ENCODE measurements at places on chromosomes 4 and X.

GRCh38 chrX:13474164-13474516, 95.3 kb upstream of the EGFL6 start:
- DNase-seq = no peak

- DNase-seq = no peak
Measured at GRCh38 chr4:159495515-159496236, 392.8 kb downstream of the RAPGEF2 start.

DNA sequence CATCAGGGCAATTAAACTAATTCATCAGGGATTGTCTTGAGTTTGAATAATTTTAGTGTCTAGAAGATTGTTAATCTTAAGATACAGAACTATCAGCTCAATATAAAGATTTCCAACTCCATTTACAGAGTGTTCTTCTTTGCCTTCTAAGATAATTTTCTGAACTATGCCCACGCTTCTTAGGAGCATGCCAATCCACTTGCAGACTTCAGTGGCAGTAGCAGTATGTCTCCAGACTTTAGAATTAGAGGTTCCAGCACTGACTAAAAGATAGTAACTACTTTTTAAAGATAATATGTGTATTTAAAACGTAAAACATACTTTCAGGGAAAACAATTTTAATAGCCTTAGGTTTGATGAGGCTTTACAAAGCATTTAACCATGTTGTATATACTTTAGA, 34.2 kb upstream of the GALNT7 start:
- DNase-seq = no peak

DNA sequence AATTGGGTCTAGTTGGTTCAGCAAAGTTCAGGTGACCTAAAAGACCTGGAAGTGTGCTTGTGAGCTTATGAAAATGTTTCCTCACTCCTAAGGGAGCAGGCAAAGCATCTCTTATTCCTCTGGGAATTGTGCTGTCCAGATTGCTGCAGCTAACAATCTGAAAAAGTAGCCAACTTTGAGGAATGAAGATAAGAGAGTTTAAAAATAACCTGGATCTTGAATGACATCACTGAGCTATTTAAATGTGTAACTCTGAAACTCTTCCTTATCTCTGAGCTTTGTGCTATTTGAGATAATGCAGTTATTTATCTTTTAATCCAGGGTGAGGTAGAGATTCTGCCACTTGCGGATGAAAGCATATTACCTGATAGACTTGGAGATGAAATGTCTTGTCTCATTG, 384.8 kb downstream of the PPP4R3C start:
- DNase-seq = no peak

DNA sequence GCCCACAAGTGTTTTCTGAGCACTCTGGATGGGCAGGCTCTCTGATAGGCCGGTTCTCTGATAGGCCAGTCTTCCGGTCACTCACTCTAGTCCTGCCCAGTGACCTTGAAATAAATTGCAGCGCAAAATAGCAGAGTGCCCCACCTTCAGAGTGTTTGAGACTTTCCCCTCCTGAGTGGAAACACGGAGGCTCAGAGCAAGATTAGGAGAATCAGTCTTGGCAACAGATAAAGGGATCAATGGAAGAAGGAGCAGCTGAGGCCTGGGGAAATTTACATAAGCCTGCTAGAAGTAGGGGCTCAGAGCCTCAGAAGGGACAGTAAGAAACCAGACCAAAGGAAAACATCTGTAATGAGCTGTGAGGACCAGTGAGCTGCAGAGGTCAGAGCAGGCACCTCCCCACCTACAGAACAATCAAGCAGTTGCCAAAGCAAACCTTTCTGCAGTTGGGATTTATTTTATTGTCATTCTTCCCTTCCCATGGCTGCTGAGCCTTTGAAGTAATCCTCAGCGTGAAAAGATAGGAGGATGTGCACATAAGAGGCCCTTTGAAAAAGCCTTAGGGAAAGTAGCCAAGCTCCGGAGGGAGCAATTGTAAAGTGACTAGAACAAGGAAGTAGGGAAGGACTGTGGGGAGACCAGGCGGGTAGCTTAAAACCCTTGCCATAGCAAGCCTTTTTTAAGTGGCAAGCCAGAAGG, 89.1 kb upstream of the TSPAN5 start:
- DNase-seq = peak; percentile 2

DNA sequence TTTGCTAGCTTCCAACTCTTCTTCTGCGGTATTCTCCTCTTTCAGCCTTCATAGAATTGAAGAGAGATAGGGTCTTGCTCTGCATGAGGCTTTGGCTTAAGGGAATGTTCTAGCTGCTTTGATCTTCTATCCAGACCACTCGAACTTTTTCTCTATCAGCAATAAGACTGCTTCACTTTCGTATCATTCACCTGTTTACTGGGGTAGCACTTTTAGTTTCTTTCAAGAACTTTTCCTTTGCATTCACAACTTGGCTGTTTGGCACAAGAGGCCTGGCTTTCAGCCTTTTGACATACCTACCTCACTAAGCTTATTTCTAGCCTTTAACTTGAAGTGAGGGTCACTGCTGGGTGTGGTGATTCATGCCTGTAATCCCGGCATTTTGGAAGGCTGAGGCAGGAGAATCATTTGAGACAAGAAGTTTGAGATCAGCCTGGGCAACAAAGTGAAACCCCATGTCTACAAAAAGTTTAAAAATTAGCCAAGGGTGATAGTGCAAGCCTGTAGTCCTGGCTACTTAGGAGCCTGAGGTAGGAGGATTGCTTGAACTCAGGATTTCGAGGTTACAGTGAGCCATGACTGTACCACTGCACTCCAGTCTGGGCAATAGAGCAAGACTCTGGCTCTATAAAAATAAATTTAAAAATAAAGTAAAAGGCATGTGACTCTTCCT, 47.1 kb upstream of the HPGDS start:
- no peak for DNase-seq

GRCh38 chrX:150565551-150565950, 2.9 kb upstream of the MTM1 start:
- DNase-seq = no peak

GRCh38 chrX:9825129-9825790, 39.0 kb downstream of the SHROOM2 start:
- no peak for DNase-seq

GRCh38 chrX:123607806-123608205, 125.0 kb downstream of the THOC2 start:
- DNase-seq = no peak

DNA sequence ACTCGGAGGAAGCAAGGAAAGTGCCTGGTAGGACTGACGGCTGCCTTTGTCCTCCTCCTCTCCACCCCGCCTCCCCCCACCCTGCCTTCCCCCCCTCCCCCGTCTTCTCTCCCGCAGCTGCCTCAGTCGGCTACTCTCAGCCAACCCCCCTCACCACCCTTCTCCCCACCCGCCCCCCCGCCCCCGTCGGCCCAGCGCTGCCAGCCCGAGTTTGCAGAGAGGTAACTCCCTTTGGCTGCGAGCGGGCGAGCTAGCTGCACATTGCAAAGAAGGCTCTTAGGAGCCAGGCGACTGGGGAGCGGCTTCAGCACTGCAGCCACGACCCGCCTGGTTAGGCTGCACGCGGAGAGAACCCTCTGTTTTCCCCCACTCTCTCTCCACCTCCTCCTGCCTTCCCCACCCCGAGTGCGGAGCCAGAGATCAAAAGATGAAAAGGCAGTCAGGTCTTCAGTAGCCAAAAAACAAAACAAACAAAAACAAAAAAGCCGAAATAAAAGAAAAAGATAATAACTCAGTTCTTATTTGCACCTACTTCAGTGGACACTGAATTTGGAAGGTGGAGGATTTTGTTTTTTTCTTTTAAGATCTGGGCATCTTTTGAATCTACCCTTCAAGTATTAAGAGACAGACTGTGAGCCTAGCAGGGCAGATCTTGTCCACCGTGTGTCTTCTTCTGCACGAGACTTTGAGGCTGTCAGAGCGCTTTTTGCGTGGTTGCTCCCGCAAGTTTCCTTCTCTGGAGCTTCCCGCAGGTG, 637 bp downstream of the AR start:
- no peak for DNase-seq

- peak; percentile 34 for DNase-seq
Measured at GRCh38 chrX:132615391-132616131, 126.7 kb upstream of the MBNL3 start.

DNA sequence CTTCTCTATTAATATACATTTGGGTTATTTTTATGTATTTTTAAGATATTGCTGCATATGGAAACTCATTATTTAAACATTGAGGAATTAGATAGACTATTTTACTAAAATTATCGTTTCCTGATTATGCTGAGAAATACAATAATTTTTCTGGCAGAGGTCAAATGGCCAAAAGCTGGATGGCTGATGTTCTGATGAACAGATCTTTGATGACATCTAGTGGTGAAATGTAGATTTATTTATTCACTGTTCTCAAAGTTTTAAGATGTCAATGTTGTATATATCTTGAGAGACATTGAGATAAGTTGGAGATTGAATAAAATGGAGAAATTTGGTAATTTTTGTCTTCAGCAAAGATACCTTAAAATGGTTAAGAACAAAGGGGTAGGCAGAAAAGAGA, 96.2 kb downstream of the UGT8 start:
- DNase-seq = peak; percentile 3

DNA sequence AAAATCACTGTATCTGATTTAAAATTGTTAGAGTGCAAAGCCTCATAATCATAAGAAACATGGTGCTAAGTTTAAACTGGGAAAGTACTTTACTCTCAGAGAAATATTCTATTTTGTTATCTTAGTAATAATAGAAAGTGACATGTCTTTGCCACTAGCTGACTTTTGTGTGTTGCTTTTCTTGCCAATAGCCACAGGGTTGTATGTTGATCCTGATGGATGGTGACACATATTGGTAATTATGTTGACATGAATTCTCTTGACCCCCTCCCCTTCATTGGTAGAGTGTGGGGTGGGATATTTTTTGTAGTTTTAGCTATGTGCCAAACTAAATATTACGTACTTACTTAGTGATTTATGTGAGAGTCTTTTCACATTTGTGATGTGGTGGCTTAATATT, 103.1 kb upstream of the MAP9 start:
- no peak for DNase-seq

DNA sequence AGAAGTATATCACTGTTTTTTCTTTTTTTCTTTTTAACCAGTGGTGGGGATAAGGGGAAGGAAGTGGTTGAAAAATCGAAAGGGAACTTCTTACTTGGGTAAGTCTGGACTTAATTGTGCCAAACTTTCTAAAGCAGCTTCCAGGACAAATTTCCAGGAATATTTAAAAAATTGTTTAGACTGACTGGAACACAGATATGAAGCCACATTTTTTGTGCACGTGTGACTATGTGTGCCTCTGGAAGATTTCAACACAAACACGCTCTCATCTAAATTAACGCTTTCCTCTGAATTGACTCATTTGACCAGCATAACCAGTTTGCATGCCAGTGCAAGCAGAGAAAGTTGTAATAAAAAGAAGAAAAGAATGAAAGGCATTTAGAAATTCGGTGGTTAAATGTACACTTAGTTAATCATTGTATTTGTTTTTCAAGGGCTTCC, 18.8 kb upstream of the YTHDC1 start:
- peak; percentile 30 for DNase-seq

GRCh38 chrX:4358577-4358976, 645.1 kb upstream of the PRKX start:
- DNase-seq = no peak

GRCh38 chr4:575281-576141, 584 bp downstream of the TMEM271 start:
- peak; percentile 52 for DNase-seq

DNA sequence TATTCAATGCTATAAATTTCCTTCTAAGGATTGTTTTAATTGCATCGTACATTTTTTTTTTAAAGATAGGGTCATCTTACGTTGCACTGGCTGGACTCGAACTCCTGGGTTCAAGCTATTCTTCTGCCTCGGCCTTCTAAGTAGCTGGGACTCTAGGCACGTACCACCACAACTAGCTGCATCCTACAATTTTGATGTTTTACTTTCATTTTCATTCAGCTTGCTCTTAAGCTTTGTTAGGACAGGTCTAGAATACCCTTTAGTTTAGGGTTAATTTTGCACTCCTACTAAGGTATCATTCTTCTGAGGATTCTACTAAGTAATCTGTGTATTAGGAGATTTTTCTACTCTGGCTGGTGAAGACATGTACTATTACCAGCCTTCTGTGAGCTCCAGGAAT, 50.2 kb upstream of the C1GALT1C1 start:
- no peak for DNase-seq

DNA sequence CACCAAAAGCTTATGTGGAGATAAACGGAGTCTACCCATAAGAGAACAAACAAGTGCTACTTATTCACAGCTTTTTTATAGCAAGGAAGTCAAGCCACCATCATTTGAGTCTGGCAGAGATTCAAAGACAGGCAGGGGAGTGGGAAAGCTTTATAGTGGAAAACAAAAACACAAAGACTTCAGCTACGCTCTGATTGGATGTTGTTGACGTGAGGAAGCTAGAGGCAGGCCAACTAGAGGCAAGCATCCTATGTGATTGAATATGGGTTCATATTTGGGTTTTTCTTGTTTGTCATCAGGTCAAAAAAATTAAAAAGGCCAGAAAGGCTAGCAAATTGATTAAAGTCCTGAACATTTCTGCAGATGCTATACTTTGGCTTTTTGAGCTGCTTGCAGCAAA, 719 bp upstream of the TCEAL4 start:
- peak; percentile 5 for DNase-seq

- no peak for DNase-seq
Measured at GRCh38 chr4:85658766-85659439, 184.0 kb downstream of the ARHGAP24 start.
